CD4-positive, alpha-beta T cell treated with Interleukin-15 for 1 hour (primary cell): ENCODE measurements at places on chromosomes 5 and 9.

- no peak for DNase-seq
Observed at GRCh38 chr9:124613849-124614248, 106.7 kb upstream of the NR5A1 start.

DNA sequence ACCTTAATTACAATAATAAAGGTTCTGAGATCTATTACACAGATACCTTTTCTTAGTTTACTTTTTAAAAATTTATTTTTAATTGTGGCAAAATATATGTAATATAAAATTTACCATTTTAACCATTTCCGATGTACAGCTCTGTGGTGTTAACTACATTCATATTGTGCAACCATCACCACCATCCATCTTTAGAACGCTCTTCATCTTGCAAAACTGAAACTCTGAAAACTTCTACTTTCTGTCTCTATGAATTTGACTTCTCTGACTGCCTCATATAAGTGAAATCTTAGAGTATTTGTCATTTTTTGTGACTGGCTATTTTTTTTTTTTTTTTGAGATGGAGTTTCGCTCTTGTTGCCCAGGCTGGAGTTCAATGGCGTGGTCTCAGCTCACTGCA, 26.8 kb downstream of the WWC1 start:
- no peak for DNase-seq

GRCh38 chr9:74642376-74642775, 145.2 kb downstream of the RORB start:
- DNase-seq, result no peak

- DNase-seq, result no peak
Observed at GRCh38 chr9:14434971-14435718, 121.2 kb upstream of the NFIB start.

- DNase-seq, result no peak
Observed at GRCh38 chr9:111458139-111459009, 25.8 kb downstream of the ECPAS start.

DNA sequence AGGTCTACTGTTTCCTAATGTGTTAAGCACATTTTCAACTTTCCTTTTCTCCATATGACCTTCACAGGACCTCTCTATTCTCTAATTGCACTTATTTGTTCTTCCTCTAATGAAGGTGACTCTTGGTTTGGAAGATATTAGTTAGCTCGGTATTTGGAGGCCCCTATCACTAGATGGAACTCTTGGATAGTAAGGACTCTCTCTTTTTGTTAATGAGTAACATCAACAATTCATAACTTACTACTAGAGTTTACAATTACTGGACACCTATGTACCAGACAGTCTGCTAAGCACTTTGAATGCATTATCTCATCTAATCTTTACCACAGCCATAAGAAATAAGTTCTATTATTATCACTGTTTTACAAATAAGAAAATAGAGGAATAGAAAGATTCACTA, 23.4 kb upstream of the PAM start:
- no peak for DNase-seq

DNA sequence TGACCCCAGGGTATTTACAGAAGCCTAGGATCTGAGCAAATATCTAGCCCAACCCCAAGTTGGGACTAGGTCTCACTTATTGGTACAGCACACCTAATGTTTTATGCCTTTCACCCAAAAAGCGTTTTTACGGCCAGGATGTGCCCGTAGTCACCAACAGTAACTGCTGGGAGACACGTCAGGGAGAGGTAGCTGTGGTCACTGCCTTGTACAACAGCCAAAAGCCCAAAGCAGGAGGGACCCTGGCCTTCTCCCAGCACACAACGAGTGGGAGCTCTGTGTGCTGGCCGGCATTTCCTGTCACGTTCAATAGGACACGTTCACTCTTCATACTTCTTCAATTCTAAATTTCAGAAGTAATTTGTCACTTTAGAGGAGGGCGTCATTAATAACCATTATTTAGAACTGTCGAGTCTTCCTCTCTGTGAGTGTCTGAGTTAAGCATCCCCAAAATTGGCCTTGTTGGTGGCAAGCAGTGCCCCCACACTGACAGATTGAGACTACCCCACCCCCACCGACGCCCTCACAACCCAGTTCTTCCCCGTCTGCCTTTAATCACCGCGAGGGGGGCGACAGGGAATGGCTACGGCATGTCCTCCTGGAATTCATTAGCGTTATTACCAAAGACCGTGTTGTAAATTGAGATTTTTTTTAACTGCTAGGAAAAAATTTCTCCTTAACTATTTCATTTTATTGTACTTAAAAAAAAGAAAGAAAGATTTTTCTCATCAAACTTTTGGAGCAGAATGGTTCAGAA, 80.7 kb downstream of the MVB12B start:
- DNase-seq, result no peak

GRCh38 chr5:15612915-15613635, 113.1 kb downstream of the FBXL7 start:
- no peak for DNase-seq

GRCh38 chr9:131677444-131678180, 62.3 kb downstream of the RAPGEF1 start:
- DNase-seq, result no peak

DNA sequence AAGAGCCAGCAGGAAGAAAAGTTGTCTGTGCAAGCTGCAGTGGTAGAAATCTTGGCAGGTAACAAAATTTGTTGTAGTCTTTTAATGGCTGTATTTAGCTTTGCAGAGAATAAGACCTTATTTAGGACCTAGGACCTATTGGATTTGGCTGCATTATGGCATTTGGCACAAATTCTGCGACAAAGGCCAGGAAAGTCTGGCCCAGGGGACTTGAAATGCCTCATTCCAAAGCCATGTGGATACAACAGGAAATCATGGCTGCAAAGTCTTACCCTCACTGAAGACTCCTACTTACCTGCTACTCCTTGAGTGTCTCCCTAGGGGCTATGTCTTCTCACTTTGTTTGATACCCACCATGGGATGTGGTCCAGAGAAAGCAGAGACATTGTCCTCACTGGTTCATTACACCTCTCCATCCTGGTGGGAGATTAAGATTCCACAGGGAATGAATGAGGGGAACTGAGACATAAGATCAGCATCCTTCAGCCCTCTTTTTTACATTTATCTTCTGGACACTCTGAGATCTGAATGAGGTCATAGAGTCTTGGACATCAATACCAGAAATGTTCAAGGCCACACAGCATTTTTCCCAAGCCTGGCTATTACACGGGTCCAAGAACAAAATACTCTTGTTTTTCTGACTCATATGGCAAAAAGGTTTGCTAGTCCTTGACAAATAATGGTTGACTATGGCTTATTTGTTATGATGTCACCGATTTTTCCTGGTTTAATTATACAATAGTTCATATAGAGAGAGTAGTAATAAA, 119.4 kb downstream of the PDE8B start:
- DNase-seq, result no peak

DNA sequence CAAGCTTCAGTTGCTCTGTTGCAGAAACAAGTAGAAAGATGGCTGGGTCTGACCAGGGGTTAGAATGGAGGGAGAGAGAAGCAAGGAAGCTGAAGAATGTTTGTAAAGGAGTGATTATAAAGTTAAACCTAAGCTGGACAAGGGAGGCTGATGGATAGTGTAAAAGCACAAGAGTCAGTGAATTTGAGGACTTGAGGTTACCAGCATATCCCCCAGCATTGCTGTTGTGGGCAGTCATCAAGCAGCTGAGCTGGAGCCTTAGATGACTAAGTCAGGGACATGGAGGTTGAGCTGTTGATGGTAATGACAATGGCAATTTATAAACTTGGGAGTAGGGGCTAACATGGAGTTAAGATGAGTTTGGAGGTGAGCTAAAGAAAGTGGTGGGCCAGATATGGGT, 131.5 kb downstream of the ERCC6L2 start:
- no peak for DNase-seq

GRCh38 chr5:58885260-58885659, 302.4 kb downstream of the RAB3C start:
- no peak for DNase-seq
